ENCODE measurements at places on chromosomes 2 and 18.

GRCh38 chr2:6826081-6826913 lies 39.4 kb downstream of the CMPK2 start:
- peak; percentile 53 for DNase-seq

- no peak for DNase-seq
Observed at GRCh38 chr2:140565756-140566155, 1565.1 kb downstream of the LRP1B start.

DNA sequence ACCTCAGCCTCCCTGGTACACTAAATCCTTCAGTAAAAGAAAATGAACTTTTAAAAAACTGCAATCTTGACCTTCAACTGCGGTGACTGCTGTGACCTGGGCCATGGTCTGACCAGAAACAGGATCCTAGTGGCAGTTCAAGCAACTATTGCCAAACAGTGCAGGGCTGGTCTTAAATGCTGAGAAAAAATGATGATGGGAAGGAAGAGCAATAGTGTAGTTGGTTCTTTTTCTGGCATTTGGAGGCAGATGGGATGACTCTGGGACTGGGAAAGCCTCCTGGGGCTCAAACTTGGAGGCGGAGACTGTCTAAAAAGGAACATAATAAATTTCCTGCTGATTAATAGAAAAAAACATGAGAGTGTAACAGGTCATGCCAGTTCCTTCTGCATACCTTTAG lies 45.4 kb downstream of the CHN1 start:
- no peak for DNase-seq

DNA sequence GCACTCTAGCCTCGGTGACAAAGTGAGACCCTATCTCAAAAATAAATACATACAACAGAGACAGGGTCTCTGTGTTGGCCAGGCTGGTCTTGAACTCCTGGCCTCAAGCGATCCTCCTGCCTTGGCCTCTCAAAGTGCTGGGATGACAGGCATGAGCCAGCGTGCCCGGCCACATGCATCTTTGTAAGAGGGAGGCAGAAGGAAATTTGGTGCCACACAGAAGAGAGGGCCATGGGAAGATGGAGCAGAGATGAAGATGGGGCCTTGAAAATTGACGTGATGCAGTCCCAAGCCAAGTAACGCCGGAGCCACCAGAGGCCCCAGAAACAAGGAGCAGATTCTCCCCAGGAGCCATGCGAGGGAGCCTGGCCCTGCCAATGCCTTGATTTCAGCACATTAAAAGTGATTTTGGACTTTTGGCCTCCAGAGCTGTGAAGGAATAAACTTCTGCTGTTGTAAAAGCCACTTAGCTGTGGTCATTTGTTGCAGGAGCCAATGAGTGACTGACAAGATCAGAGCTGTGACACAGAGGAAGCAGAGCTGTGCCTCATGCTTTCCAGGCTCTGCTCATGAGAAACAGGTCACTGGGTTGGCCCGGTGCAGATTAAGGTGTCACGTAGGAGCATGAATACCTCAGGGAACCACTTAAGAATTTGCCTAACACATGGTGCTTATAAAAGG lies 2.7 kb upstream of the SLC66A2 start:
- DNase-seq, result no peak

DNA sequence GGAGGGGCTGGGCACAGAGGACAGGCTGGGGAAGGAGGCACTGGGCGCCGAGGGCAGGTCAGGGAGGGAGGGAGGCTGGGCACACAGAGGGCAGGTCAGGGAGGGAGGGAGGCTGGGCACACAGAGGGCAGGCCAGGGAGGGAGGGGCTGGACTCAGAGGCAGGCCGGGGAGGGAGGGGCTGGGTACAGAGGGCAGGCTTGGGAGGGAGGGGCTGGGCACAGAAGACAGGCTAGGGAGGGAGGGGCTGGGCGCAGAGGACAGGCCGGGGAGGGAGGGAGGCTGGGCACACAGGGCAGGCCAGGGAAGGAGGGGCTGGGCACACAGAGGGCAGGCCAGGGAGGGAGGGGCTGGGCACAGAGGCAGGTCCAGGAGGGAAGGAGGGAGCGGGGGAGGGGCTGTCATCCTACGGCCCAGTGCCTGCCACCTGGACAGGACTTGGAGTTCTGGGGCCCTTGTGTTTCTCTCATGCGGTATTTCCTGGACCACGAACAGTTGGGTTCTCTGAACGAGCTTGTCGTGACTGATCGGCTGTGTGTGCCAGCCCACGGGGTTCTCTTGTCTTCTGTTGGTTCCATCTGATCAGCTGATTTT lies 46.7 kb upstream of the KCNG2 start:
- no peak for DNase-seq

DNA sequence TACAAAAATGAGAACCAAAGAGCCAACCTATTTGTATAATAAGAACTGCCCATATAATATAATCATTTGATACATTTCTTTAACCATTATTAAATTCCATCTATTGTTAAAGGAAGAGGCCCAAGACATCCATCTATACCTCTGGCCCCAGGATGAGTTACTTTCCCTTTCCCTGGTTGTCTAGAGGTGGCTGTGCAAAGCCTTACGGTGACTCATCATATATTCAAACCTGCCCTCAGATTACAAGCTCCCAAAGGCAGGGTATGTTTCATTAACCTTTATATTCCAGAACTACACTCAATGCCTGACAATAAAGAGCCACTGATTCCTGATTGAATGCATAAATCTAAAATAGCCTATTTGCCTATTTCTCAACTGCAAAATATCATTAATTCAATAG lies 105.8 kb upstream of the PID1 start:
- no peak for DNase-seq

GRCh38 chr2:75545922-75546321 lies 14.8 kb downstream of the EVA1A start:
- no peak for DNase-seq

- DNase-seq, result no peak
Observed at GRCh38 chr18:54181856-54182602, 42.4 kb downstream of the MBD2 start.

DNA sequence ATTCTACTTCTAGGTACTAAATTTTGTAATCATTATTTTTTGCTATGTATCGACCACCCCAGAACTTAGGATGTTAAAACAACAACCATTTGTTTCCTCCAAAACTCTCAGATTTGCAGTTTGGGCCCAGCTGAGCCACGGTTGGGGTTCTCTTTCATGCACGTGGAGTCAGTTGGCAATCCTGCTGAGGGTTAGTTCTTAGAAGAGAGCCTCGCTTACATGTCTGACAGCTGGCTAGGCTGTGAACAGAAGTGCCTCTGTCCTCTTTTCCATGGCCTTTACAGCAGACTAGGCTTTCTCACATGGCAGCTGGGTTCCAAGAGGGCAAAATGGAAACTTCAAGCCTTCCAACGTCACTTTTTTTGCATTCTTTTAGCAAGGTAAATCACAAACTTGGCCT lies 9.3 kb upstream of the RGPD4 start:
- DNase-seq, result no peak

GRCh38 chr2:86372641-86373502 lies 35.4 kb upstream of the REEP1 start:
- no peak for DNase-seq

DNA sequence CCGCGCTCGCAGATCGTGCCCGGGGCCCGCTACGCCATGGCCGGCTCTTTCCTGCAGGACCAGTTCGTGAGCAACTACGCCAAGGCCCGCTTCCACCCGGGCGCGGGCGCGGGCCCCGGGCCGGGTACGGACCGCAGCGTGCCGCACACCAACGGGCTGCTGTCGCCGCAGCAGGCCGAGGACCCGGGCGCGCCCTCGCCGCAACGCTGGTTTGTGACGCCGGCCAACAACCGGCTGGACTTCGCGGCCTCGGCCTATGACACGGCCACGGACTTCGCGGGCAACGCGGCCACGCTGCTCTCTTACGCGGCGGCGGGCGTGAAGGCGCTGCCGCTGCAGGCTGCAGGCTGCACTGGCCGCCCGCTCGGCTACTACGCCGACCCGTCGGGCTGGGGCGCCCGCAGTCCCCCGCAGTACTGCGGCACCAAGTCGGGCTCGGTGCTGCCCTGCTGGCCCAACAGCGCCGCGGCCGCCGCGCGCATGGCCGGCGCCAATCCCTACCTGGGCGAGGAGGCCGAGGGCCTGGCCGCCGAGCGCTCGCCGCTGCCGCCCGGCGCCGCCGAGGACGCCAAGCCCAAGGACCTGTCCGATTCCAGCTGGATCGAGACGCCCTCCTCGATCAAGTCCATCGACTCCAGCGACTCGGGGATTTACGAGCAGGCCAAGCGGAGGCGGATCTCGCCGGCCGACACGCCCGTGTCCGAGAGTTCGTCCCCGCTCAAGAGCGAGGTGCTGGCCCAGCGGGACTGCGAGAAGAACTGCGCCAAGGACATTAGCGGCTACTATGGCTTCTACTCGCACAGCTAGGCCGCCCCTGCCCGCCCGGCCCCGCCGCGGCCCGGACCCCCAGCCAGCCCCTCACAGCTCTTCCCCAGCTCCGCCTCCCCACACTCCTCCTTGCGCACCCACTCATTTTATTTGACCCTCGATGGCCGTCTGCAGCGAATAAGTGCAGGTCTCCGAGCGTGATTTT lies 7.6 kb downstream of the TBR1 start:
- no peak for DNase-seq

DNA sequence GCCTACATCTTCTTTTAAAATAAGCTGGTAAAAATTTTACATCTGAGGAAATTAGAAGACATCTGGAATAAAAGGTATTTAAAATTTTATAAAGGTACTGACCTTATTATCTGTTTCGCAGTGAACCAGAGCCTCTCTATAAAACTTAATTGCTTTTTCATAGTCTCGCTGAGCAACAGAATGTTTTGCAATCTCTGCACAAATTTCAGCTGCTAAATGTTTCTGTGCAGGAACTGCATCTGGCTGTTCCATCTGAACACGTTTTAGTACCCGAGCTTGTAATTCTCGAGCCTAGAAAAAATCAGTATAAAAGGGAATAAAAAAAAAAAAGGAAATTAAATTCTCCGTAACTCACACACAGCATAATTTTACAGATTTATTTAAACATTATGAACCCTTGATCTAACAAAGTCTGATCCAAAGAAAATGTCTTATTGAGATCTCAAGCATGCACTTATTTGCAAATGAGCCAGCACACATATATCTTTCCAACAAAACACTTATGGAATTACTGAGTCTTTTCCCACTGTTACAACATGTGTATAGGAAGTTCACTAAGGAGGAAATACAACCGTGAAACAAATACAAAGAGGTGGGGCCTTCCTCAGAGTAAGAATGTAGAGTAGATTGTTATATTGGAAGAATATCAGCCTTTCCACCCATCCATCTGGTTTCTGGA lies 51.8 kb downstream of the TTC21B start:
- no peak for DNase-seq

- DNase-seq, result no peak
Observed at GRCh38 chr2:211114826-211115455, 558.5 kb downstream of the CPS1 start.

DNA sequence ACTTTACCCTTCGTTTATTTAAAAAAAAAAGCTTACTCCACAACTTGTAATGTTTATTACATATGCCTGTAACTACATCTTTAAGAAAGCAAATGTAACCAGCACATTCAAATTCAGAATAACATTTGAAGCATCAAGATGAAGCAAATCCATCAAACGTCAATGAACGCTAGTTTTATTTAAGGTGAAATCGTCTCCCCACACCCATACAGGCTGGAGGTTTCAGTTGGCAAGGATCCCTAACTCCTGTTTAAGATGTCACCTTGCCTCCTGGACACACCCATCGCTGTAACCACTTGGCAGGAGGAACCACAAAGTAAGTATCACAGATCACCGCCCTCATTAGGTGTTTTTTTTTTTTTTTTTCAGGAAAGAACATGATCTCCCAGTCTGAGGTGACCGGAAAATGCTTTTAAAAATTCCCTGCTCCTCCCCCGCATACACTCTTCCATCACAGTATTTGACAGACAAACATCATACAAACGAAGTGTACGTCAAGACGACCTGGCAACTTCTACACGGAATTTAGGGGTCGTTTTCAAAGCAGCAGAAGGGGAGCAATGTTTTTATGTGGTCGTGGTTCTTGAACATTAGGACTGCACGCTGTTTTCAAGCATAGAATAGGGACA lies 19.7 kb upstream of the STPG4 start:
- DNase-seq, result no peak

GRCh38 chr18:67845035-67845434 lies 328.5 kb upstream of the DSEL start:
- no peak for DNase-seq

GRCh38 chr2:237432484-237433092 lies 18.6 kb upstream of the COL6A3 start:
- DNase-seq, result peak; percentile 90

DNA sequence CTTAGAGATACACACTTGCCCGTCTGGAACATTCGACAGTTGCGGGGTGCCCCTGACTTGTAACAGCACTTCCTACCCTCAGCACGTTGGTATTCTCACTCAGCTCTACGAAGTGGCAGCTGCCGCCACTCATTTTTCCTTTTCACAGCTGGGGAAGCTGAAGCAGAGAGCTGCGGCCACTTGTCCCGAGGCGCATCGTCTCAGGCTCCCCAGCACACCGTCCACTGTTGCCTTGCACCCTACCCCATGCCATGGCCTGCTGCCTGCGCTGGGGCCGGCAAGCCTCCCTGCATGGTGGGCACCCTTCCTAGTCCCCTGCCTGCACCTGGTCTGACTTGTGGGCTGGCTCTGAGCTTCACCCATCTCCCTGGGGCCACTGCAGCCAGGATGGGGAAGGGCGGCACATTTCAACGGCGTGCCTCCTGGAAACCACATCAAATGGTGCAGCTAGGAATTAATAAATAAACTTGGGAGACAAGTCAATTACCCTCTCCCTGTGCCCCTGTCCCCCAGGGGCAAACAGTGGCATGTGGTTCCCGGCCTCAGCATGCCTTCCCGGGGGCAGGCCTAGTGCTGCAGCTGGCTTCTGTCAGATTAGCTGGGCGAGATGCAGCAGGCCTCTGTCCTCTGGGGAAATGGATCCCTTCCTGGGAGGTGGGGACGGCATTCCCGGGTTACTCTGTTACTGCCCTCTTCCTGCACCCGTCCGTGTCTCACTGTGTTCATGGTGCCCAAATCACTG lies 64.7 kb upstream of the HAAO start:
- DNase-seq, result no peak

DNA sequence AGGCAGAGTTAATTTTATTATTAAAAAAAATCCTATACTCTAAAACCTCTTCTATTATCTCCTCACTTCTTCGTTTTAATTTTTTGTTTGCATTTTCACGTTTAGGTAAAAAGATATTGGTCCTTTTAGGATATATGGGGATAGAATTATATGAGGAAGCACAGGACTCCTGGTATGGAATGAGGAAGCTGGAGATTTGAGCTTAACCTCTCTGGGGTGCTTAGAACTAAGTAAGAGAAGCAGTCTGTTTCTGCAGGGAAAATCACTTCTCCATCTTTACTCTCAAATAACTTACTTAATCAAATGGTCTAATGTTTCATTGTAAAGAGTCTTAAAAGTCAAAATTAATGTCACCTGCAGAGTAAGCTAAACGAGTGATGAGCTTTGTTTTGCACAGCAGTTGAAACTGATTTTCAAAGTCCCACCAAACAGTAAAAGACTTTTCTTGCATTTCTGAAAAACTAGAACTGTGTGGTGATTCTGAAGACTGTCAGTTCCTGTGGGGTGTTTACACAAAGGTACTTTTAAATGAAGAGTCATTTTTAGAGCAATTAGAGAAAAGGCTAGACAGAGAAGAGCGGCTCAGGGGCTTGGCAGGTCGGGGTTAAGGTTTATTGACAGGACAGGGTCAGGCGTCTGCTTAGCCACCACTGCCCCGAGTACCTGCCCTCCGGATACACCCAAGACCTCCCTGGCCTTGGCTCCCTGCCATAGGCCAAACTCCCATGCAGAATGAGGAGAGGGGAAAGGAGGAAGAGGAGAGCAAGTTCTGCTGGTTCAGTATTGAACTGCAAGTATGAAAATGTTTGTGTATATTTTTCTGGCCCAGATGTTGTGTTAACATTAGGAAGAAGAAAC lies 21.6 kb downstream of the METAP1D start:
- DNase-seq, result no peak

- peak; percentile 61 for DNase-seq
Observed at GRCh38 chr2:239298116-239298804, 102.6 kb downstream of the HDAC4 start.
